ENCODE measurements at places on chromosomes 3 and 15.

DNA sequence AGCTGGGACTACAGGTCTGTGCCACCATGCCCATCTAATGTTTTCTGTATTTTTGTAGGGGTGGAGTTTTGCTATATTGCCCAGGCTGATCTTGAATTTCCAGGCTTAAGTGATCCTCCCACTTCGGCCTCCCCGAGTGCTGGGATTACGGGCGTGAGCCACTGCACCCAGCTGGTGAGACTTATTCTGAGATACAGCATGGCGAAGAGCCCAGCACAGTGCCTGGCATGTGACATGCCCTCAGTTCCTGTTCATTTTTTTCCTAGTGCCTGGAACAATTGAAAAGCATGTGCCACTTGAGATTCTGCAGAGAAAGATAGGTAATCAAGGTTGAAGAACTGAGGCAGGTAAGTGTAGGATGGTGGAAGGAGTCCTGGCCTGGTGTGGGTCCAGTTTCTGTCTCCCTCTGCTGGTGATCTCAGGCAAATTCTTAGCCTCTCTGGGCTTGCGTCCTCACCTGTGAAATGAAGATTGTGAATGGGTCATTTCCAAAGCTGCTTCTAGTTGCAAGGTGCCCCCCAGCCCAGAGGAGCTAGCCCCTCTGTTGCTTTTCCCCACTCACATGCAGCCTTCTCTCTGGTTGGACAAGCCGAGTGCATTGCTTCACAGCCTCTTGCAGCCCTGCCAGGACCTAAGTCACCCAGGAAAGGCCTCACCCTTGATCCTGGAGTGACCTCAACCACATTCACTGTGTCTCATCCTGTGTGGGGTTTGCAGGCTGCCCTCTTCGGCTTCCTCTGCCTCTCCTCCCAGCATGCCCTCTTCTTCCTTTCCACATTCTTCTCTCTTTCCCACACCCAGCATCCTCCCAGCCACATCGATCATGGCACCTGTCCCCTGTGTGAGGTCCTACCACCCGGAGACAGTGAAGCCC, 4.3 kb upstream of the RHCG start:
- no peak for DNase-seq

- DNase-seq = no peak
Measured at GRCh38 chr3:141352262-141352984, 15.9 kb upstream of the ZBTB38 start.

DNA sequence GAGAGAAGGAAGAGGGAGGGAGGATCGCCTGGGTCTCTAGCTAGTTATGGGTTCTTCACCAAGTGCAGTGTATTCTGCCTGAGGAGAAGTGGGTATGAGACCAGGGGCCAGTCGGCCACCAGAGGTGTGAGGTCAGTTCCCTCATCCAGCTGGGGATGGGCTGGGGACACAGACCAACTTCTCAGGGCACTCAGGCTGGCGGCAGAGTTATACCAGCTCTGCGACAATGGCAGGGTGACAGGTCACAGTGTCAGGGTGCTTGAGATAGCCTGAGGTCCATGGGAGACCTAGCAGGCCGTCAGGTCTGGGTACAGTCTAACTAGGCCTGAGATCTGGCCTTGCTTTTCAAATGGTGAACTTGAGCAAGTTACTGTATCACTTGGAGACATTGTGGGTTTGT, 31.4 kb upstream of the PLXNA1 start:
- DNase-seq = no peak

- no peak for DNase-seq
Measured at GRCh38 chr3:127177226-127177625, 15.7 kb upstream of the PRR23E start.

DNA sequence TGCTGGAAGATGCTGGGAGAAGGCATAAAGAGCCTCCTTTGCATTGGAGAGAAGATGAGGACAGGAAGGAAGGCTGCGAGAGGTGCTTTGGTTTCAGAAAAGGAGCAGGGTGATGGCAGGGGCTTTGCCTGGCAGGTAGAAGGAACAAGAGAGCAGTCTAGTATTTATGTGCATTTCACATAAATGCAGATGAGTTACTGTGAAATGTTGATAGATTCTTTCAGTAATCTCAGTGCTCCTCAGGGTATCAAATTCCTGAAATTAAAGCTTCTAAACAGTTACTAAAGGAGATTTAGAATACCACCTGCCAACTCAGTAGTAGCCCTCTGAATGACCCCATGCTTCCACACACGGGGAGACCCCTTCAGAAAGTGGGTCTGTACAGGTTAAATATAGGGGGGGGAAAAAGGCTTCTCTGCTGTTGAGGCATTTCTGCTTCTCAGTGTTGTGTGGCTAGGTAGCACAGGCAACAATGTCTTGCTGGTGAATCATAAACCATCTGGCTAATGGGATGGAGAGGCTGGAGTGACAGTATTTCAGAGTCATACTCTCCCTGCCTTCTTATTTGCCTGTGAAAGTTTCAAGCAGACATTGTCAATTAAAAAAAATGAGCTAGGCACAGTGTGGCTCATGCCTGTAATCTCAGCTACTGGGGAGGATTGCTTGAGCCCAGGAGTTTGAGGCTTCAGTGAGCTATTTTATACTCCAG, 14.3 kb upstream of the FBXL22 start:
- DNase-seq = no peak

Data from GM06990 (cell line).